Mesothelial cell of epicardium (in vitro differentiated cells): ENCODE measurements at places on chromosomes 6 and 20. TPM values are rescaled to one million over a fixed set of nuclear protein-coding genes. Genes with fewer than 3 reads are reported as not detected.

GRCh38 chr6:100257793-100258395 lies 206.8 kb downstream of the SIM1 start:
- H3K4me3 ChIP-seq, result no peak overlapping the region
- H3K27ac ChIP-seq, result no peak overlapping the region
- peaks cover 4% of the 10 kb centered on the region for H3K4me1 ChIP-seq

MAD2L1BP gene
- total RNA-seq, result 23.4 to 24.4 TPM (median 23.6 TPM) in 3 replicates

DNA sequence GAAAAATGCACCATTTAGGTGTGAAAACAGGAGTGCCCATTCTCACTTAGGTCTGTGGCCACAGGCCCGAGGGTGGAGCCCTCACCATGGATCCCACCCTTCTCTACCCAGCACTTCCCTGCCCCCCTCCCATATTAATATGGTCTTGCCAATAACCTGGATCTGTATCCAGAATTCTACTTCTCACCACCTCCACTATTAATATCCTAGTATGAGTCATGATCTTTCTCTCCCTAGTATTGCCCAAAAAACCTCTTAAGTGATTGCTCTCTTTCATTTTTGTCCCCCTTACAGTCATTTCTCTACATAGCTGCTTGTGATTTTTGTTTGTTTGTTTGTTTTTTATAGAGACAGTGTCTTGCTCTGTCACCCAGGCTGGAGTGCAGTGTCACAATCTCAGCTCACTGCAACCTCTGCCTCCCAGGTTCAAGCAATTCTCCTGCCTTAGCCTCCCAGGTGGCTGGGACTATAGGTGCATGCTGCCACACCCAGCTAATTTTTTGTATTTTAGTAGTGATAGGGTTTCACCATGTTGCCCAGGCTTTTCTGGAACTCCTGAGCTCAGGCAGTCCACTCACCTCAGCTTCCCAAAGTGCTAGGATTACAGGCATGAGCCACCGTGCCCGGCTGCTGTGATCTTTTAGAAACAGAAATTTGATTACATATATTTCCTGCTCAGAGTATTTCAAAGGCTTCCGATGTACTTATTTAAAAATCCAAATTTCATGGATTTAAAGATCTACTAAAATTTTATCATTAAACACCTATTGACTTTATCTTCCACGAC lies 24.5 kb upstream of the TRDN start:
- H3K4me1 ChIP-seq, result peaks cover 6% of the 10 kb centered on the region
- H3K4me3 ChIP-seq, result no peak overlapping the region
- no peak for DNase-seq
- H3K36me3 ChIP-seq, result no peaks in the 10 kb centered on the region
- no peak overlapping the region for H3K27ac ChIP-seq
- H3K27me3 ChIP-seq, result no peaks in the 10 kb centered on the region

GRCh38 chr20:46304361-46304760 lies 3.9 kb downstream of the CDH22 start:
- H3K27ac ChIP-seq, result no peak overlapping the region
- H3K4me3 ChIP-seq, result no peak overlapping the region
- no peaks in the 10 kb centered on the region for H3K4me1 ChIP-seq
- DNase-seq, result no peak
